Stimulated activated CD8-positive, alpha-beta memory T cell treated with anti-CD3 and anti-CD28 coated beads, Interleukin-4, amount 100 ng/mL, for 1 hour (primary cell): ENCODE measurements at places on chromosomes 7 and 10.

DNA sequence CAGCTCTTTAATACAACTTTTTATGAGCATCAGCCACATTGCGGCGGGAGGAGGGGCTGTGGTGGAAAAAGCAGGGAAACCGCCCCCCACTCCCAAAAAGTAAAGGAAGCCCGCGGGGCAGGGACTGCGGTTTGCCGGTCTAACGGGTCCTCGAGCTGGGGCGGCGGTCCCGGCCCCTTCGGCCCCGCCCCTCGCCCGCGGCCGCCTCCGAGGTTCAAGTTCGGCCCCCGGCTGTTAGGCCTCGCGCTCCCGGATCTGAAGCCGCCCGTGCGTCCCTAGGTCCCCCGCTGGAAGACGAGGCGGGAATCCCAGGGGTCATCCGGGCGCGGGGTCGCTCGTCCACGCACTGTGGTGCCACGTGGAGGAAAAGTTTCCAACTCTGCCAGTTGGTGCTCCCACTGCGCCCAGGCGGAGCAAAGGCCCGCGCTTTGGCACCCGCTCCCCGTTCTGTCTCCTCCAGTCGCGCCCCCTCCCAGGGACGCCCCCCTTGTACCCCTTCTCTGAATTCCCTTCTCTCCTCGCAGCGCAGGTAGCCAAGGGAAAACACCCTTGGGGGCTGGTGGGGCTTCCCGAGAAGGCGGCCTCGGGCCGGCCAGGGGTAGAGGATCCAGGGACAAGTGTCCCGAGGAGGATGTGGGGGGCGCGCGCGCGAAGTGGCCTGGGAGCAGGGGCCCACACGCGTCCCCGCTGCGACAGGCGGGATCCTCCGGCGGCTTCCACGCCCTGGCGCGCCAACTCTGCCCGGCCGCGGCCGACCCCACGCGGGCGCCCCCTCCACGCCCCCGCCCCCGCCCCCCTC, 798 bp upstream of the AUTS2 start:
- no peak for DNase-seq

- DNase-seq, result no peak
These were observed 19.4 kb upstream of the FHIP2A start for GRCh38 chr10:114802177-114802576.

GRCh38 chr7:134669845-134670373, 23.3 kb downstream of the BPGM start:
- DNase-seq, result peak; percentile 44

GRCh38 chr10:122359621-122360020, 14.9 kb upstream of the PLEKHA1 start:
- DNase-seq, result no peak

DNA sequence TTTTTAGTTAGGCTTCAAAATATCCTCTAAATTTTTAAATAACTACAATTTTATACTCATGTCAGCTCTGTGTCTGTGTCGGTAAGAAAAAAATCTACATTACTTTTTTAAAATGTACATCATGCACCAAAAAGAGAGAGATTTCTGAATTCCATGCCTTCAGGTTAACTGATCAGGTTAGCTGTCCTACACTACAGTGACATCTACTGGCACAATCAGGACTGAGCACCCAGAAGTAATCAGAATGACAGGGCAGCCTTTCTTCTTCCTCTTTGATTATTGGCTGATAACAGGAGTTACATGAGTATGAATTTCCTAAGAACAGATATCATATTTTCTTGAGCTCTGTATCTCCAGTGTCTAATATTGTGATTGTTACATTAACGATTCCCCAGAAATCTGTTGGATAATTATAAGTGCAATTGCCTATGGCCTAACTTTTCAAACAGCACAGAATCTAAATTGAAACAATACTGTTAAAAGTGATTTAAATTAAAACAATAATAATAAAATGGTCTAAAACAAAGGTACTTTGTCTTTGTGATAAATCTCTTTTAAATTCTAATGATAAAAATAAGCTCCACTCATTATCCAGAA, 41.8 kb upstream of the HYCC1 start:
- DNase-seq, result peak; percentile 6

DNA sequence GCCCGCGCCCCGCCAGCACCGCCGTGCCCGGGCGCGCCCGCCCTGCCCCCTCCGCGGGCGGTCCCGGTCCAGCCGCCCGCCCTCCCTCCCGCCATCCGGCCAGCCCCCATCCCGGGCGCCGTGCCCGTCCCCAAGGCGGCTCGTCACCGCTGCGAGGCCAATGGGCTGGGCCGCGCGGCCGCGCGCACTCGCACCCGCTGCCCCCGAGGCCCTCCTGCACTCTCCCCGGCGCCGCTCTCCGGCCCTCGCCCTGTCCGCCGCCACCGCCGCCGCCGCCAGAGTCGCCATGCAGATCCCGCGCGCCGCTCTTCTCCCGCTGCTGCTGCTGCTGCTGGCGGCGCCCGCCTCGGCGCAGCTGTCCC, at the start of gene HTRA1:
Gene HTRA1 (plus strand): TSS at position 187 of the 362 bp plus-strand sequence. CDS start 100 bp downstream, at position 287.
- no peak for DNase-seq
